ENCODE measurements at places on chromosomes 16 and 17.

- peak; percentile 45 for DNase-seq
Observed at GRCh38 chr16:53091466-53092211, 36.8 kb downstream of the CHD9 start.

GRCh38 chr17:47223460-47223859 is 14.3 kb downstream of the MYL4 start:
- no peak for DNase-seq

DNA sequence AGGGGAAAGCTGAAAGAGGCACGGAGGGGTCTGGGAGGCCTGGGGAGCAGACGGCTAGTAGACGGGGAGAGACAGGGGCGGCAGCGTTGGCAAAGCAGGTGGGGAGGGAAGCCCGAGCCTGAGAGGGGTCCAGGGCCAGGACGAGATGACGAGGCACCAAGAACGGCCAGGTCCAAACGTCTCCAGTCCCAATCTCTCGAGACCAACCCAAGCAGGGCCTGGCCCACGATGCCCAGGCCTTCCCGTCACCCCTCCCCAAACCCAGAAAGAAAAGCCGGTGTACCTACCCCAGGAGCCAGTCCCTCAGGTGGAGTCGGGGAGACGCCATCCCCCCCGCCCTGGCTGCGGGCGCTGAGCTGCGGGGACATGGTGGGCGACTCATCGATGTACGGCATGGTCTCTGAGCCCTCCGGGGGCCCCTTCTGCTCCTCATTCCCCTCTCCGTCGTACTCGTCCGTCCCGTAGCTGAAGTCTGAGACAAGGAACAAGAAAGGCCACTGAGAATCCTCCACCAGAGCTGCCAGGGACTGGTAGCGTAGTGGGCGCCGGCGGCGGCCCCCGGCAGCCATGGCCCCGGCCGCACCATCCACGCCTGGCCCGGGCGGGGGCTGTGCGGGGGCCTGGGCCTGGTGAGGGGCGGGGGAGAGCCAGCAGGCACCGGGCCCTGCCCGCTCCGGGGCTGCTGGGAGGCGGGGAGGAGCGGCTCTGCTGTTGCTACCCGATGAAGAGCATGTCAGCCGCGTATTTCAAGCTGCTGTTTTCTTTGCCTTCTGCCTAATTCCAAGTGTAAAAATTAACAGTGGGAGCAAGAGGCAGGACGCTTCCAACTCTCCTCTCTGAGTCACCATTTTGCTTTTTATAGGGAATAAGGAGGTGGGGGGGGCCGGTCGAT is 54.6 kb downstream of the ABR start:
- no peak for DNase-seq

DNA sequence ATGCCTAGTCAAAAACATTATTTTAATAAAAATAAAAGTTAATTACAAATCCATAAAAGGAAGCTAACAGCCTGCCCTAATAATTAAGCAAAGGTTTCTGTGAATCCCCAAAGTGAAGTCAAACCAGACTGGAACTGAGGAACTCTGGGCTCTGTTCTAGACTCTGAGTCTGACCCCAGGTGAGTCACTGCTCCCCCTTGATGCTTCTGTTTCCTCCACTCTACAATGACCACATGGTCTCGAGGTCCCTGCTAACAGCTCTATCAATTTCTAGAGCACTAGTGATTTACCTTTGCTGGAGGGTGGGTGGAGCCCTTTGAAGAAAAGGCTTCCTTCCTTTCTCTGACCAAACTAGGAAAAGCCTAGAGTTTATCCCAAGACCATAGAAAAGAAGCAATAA is 32.4 kb downstream of the XPO6 start:
- DNase-seq, result no peak

DNA sequence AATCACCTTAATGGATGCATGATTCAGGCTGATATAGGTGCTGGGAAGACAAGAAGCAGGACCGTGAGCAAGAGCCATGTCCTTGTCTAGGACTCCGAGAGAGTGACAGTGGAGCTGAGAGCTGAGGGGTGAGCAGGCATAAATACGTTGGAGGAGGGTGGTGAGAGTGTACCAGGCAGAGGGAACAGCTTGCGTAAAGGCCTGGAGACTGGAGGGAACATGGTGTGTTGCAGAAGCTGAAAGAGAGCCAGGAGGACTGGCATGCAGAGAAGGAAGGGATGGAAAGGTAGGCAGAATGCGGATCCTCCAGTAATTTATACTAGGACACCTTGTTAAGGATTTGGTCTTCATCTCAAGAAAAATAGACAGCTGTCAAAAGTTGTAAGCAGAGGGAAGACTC is 653.2 kb downstream of the HS3ST4 start:
- DNase-seq, result no peak

GRCh38 chr17:73174126-73174525 is 9.3 kb downstream of the SSTR2 start:
- no peak for DNase-seq

DNA sequence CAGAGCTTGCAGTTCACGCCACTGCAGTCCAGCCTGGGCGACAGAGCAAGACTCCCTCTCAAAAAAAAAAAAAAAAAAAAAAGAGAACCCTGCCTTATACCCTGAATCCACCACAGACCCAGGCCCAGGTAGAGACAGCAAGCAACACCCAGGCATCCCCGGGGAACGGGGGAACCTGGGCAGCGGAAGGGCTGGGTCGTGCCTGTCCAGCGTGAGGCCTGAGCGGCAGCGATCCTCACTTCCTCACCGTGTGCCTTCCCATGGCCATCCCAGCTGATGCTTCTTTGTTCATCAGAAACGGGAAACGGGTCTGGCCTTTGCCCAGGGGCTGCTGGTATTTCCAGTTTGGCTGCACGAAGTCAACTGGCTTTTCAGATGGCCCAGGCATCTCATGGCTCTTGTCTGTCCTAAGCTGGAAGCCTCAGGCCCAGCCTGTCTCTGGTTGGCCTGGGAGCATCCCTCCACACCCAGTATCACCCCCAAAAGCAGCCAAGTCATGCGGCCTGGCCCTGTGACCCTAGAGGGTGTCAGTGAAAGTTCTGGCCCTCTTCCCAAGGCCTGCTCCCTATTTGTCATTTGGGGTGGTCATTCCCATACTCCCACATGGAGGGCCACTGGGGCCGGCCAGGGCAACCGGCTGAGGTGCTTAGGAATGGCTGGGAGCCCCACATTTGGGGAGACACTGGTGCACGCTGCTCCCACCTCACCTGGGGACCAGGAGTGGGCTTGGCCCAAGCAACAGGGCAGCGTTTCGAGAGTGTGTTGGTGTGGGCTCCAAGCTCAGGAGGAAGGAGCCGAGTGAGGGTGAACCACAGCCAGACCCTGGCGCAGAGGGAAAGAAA is 20.1 kb downstream of the FAM83G start:
- no peak for DNase-seq

DNA sequence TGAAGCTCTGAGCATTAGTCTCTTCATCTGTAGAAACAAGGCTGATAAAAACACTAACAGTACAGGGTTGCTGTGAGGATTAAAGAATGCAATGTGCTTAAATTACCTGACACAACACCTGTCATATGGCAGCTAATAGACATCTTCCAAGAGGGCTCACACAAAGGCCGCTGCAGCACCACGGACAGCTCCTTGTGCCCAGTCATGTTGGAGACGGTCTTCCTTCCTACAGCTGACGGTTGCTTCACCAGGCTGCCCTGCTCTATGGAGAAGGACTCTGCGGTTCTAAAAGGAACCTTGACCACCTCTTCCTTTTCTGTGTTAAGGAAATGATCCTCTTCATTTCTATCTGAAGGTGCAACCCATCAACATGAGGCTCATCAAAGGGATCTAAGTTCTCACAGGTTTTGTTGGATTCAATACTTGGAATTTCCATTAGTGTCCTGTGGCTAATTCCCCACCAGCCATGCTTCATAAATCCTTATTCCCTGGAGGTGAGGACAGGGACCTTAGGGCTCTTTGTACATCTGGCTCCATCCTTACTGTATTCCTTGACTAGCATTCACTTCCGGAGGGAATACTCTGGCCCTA is 138.9 kb upstream of the CES5A start:
- DNase-seq, result peak; percentile 10

- DNase-seq, result no peak
Observed at GRCh38 chr16:68005211-68005610, 5.9 kb upstream of the DPEP2 start.

- DNase-seq, result no peak
Observed at GRCh38 chr16:83060-83603, 5.1 kb downstream of the MPG start.

DNA sequence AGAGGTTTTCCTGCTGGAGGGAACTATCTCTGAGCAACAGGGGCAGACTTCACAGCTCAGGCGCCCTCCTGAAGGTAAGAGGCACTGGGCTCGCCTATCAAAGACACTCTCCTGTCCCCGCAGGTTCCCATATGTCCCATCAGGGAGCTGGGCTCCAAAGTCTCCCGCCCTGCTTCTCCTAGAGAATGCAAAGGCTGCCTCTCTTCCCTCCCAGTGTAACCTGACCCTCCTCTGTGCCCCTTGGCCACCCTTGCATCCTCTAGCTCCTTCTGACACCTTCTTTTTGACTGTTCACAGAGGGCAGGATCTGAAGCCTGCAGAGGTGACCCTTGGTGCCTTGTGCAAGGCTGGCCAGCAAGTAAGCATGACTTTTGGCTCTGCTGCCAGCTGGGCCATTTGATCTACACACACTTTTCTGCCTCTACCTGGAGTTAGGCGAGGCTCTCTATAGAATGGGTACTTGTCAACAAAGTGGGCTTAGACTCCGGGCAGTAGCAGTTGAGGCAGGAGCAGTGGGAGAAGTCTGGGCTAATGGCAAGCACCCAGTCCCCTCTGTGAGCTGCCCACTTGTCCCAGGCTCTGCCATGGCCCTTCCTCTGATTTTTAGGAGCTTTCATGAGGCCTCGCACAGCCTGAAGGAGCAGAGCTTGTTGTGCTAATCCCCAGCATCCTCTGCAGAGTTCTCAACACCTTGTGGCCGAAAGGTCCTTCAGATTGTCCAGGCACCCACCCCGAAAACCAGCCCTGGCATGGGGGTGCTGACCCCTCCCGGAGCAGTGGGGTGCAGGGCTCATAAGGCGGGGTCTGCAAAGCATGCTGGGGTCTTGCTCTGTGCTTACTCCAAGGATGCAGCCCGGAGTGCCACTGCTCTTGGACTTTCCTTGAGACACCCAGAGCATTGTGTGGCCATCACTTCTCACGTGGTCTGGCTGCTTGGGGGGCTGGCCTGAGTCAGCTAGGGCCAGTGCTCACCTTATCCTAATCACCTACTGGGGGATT is 122.9 kb downstream of the METRNL start:
- DNase-seq, result no peak

- no peak for DNase-seq
Observed at GRCh38 chr17:77566151-77566550, 392.4 kb upstream of the TNRC6C start.

- DNase-seq, result peak; percentile 70
Observed at GRCh38 chr17:67293251-67294203, 48.5 kb upstream of the HELZ start.

DNA sequence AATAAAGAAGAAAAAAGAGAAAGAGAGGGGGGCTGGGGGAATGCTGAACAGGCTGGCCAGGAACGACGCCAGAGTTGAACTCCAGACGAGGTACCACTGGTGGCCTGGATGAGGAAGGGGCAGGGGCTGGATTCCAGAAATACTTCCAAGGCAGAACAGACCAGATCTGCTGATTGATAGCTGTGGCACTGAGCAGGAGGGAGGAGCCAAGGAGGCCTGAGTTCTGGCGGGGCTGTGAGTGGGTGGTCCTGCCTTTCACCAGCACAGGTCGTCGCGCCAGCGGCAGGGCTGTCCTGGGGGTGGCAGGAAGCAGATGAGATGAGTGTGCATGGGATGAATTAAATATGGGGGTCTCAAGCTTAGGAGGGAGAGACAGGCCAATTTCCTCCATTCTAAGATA is 5.5 kb downstream of the CCDC42 start:
- DNase-seq, result no peak

- no peak for DNase-seq
Observed at GRCh38 chr17:80594431-80595269, 50.0 kb downstream of the RPTOR start.

GRCh38 chr17:59423137-59423724 is 91.8 kb downstream of the YPEL2 start:
- no peak for DNase-seq

- DNase-seq, result peak; percentile 69
Observed at GRCh38 chr17:28738680-28739384, 5.0 kb upstream of the TRAF4 start.

DNA sequence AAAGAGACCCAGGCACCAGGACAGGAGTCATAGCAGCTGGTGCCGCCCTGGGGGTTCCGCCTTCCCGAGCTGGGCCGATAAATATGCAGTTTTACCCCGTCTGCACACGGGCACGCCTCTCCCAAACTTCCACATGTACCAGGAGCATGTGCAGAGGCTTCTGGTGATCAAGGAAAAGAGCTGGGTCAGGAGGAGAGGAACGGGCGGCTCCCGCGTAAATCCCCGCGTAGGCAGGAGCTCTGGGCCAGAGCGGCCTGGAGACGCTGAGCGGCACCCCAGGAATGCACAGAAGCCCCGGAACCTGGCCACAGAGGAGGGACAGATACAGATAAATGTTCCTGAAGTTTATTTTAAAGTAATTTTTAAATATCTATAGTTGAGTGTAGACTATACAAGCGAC is 46.6 kb upstream of the METRNL start:
- no peak for DNase-seq

- no peak for DNase-seq
Observed at GRCh38 chr16:89472711-89473075, 17.7 kb downstream of the ANKRD11 start.

GRCh38 chr17:71224824-71225575 is 895.8 kb upstream of the SOX9 start:
- DNase-seq, result no peak

- no peak for DNase-seq
Observed at GRCh38 chr17:3986270-3986938, 22.2 kb upstream of the ATP2A3 start.
